ENCODE measurements at places on chromosomes 4 and X. TPM values are rescaled to one million over a fixed set of nuclear protein-coding genes. Genes with fewer than 3 reads are reported as not detected.

The LGI2 gene
- total RNA-seq, result 19.7 TPM

The LRCH2 gene
- 20.4 TPM for total RNA-seq

The ZXDA gene
- 11.2 TPM for total RNA-seq

The EXOC1L gene
- 0.59 TPM for total RNA-seq
